NCI-H1436 treated with DMSO at 0.1 percent for 48 hours (cell line): ENCODE measurements at places on chromosomes 6 and 20.

DNA sequence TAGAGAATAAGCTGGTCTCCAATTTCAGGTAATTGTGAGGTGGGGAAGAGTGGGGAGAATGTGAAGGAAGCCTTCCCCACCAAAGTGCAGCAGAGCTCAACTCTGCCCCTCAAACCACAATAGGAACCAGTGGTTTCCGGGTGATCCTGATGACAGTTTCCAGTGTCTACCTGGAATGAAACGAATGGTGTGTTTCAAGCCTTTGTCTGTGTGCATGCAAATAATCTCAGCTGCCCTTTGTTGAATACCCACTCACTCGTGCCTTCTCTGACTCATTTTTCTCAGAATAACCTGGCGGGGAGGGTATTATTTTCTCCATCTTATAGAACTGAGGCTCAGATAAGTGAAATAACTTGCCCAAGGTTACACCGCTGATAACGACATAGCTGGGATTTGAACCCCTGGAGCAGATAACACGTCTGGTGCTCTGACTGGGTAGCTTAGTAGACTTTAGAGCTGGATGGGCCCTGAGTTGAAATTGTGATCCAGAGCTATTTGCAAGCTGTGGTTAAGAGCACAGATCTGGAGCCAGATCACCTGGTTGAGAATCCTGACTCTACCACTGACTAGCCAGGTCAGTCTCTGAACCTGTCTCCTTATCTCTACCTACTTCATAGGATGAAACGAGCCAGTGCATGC lies 85.1 kb downstream of the EYA2 start:
- no peak for DNase-seq

DNA sequence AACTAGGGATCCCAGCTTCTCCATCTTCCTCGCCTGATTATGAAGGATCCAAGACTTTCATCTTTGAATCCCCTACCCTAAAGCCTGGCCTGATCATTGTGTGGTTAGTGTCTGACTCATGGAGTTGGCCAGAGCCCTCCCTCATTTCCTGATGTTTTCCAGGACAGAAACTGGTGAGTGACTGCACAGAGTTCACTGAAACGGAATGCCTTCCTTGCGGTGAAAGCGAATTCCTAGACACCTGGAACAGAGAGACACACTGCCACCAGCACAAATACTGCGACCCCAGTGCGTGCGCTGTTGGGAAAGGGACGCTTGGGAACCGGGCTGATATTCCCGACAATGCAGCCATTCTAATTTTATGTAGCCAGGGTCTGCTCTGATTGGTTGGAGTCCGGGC lies 4.0 kb downstream of the CD40 start:
- DNase-seq: no peak

DNA sequence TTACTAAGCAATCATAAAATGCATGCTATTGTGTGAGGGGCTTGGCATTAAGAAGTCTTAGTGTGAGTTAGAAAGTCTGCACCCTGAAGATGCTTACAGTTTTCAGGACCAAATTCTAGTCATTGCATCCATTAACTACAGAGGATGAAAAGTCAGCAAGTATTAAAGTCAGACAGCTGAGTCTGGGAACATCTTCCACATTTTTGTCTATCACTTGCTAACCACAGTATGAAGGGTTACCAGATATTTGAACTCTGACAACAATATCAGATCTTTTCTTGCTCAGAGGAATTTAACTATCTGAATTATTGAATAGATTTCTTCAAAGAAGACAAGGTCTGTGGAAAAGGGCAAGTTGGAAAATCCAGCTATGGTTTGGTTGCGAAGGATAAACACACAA lies 264.4 kb downstream of the BTBD9 start:
- DNase-seq: no peak

DNA sequence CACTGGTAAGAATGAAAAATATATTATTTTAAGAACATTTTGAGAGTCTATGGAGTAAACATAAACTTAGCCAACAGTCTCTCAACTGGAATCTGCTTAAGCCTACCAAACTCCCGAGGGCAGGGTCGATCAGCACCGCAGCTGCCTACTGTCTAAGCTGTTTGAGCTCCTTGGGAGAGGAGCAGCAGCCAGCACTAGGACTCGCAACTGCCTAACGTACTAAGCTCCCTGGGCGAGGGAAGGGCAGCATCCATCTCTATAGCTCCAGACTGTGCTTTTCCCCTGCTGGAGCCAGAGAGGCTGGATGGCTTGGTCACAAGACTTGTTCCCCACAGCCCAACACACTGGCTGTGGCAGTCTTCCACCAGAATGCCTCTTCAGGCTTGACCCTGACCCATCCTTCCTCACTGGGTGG lies 96.4 kb downstream of the MOXD1 start:
- no peak for DNase-seq

DNA sequence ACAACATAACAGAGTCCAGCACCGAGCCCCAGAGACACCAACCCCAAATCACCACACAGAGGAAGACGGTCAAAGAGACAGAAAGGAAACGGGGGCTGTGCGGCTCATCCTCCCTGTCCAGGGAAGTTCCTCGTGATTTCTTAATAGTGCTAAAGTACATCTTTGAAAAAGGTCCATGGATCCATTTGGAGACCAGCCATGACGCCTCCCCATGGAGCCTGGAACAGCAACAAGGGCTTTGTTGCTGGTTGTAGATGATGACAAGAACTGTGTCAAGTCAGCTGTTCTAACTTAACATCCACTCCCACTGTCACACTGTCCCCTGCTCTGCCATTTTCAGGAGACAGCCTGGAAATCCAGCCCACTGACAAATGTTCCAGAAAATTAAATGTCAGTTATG lies 99.7 kb downstream of the ATP9A start:
- no peak for DNase-seq

DNA sequence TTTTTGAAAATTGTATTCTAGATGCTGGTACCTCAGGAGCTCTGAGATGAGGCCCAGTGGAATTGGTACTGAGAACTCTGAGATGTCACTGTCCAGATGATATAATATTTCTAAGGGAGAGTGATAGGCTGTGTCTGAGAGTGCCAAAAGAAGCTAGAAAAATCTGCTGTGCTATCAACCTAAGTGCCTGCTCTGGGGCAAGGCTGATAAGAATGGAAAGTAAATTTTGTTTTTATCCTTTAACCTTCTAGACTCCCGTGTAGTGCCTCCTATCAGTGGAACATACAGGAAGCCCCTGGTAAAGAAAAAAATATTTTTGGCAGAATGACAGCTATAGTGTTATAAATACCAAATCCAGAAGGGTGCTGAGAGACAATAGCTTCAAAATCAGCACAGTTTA lies 348.2 kb downstream of the TFAP2B start:
- DNase-seq: no peak

GRCh38 chr6:2940010-2940850 lies 31.1 kb downstream of the SERPINB6 start:
- DNase-seq: no peak

DNA sequence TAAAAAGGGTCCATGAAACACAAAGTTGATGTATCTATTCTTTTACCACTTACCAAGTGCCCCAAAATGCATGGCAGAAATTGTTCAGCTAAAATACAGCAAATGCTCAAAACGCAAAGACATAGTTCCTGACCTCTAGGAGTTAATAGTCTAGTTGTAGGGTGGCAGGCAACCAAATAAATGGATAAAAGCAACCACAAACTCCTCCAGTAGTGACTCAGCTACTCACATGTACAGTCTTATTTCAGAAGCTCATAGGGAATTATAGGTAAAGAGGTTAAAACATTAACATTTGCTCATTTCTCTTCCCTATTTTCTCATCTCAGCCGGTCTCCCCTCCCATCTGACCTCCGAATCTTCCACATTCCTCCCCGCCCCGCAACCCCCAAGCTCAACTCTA lies 143.9 kb upstream of the INSM1 start:
- DNase-seq: no peak

DNA sequence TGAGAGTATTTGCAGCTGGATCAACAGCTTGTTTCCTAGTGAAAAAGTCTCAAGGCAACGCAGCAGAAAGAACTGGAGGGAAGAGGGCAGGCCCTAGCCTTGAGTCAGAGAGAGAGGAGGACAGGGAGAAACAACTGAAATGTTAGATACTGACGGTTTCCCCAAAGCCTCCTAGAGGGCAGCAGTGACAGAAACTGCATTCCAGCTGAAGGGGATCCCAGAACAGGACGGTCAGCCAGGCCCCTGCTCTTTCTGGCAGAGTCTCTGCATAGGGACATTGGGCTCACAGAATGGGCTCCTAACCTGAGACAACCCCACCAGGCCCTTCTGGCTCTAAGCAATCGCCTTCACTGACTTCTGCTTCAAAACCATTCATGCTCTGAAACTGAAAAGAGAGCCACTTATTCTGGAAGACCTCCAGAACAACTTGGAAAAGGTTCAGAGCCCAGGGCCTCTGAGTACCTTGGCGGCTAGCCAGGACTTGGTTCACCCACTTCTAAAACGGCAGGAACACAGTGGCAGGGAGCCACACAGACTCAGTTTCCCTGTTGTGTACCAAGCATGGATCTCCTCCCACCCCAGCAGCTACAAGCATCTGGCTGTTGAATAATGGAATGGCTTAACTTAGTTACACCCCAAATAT lies 72.9 kb downstream of the PSMB1 start:
- no peak for DNase-seq

DNA sequence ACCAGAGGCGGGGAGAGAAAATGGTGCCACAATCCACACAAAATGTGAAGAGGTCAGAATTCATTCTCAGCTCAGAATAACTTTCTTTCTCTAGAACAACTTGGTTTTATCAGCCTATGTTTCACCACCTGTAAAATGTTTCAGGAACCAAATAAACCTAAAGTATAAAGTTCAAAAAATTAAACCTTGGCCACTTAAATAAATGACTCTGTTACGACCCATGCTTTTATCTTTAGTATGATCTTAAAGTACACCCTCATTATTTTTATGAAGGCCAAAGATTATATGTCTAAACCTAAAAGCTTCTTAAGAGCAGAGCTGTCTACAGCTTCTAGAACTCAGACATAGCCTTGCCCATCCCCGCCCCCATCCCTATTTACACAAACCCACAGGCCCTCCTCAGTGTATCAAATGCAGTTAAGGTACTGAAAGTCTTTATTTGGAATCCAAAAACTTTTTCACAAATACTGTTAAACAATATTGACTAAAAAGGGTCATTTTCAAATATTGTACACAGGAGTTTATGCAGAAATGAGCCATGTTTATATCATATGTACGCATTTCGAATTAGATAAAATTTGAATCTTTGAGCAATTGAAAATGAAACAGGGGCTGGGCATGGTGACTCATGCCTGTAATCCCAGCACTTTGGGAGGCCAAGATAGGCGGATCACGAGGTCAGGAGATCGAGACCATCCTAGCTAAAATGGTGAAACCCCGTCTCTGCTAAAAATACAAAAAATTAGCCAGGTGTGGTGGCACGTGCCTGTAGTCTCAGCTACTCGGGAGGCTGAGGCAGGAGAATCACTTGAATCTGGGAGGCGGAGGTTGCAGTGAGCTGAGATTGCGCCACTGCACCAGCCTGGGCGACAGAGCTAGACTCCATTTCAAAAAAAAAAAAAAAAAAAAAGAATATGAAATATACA lies 5.7 kb upstream of the NHSL1 start:
- no peak for DNase-seq

- no peak for DNase-seq
These were observed 80.7 kb upstream of the PTPRK start for GRCh38 chr6:128601060-128601459.

- DNase-seq: no peak
These were observed 842.8 kb upstream of the CITED2 start for GRCh38 chr6:140217283-140217682.

GRCh38 chr6:35388030-35388429 lies 45.7 kb downstream of the PPARD start:
- no peak for DNase-seq

DNA sequence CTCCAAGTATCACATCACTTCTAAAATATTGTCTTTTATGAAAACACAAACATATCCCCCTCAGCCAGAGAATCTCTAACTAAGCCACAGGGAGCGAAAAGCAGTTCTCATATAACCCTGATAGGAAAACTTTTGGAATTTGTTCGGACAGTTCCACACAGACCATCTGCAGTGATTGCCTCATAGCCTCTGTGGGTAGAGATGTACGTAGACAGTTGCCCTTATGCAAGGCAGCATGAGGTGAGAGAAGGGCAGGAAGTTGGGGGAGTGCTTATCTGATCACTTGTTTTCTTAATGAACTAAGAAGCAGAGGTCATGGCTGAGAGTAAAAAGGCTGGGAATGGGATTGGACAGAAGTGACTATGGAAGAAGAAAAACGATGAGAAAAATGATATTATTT lies 39.6 kb downstream of the SLC23A2 start:
- no peak for DNase-seq

- no peak for DNase-seq
These were observed 57.8 kb upstream of the TAGAP start for GRCh38 chr6:159102373-159103160.

- no peak for DNase-seq
These were observed 34.6 kb downstream of the GCNT2 start for GRCh38 chr6:10555625-10556309.

GRCh38 chr6:159931112-159931511 lies 37.8 kb upstream of the IGF2R start:
- no peak for DNase-seq
